ENCODE measurements at places on chromosomes 5 and 9.

DNA sequence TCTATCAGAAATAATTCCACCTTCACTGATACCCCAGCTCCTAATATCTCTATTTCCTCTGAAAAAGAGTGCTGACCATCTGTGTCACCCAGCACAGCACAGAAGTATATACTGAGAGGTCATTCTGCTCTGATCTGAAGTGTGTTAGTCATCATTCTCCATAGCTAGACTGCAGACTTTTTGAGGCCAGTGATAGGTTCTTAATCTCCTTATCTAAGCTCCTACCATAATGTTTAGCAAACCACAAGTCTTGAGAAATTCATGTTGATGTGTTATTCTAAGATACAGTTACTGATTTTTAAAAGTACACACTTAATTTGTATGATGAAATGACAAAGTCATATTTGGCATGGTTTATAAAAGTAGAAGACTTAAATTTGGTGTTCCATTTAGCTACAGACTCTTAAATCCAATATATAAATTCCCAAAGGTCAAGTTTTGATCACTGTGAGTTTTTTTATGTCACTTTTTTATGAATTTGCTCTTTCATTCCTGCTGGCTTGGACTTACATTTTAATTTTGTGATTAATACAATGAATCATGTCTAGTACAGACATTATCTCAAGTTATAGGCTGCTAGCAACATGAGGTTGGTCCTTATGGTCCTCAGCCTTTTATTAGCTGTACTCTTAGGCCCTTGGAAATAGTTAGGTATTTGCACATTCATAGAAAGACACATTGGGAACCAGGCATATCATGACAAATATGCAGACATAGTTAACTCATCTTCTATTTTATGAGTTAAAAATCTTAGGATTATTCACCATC, 380.8 kb downstream of the EBF1 start:
- DNase-seq, result no peak

GRCh38 chr5:137739737-137740136, 3.8 kb upstream of the KLHL3 start:
- no peak for DNase-seq

- DNase-seq, result no peak
These were observed 120.6 kb downstream of the MSX2 start for GRCh38 chr5:174844971-174845370.

DNA sequence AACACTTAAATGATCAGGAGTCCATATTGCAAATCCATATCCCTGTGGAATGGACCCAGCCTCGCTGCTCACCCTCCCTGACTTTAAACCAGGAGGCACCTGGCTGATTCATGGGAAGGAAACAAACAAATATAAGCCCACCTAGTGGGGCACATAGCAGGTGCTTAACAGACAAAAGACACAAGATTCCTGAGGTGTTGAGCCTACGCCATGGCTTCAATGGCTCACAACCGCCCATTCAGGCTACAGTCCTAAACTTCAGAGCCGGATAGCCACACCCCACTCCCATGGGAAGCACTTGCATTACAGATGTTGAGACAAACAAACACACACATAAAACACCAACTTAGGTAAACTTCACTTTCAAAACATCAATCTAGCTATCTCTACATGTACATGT, 359.9 kb downstream of the ICE1 start:
- no peak for DNase-seq

- DNase-seq, result no peak
These were observed 59.2 kb downstream of the TNC start for GRCh38 chr9:115058684-115059315.
